ENCODE measurements at places on chromosomes 2 and 18.

- H3K4me3 ChIP-seq: no peak overlapping the region
- DNase-seq: no peak
- H3K27ac ChIP-seq: no peak overlapping the region
- no peaks in the 10 kb centered on the region for H3K27me3 ChIP-seq
Observed at GRCh38 chr18:51890762-51891161, 449.2 kb upstream of the DCC start.

GRCh38 chr2:69073928-69074570 is 61.1 kb downstream of the ANTXR1 start:
- DNase-seq: no peak
- no peaks in the 10 kb centered on the region for H3K36me3 ChIP-seq
- H3K27me3 ChIP-seq: no peaks in the 10 kb centered on the region
- no peaks in the 10 kb centered on the region for H3K4me1 ChIP-seq
- no peak overlapping the region for H3K4me3 ChIP-seq

DNA sequence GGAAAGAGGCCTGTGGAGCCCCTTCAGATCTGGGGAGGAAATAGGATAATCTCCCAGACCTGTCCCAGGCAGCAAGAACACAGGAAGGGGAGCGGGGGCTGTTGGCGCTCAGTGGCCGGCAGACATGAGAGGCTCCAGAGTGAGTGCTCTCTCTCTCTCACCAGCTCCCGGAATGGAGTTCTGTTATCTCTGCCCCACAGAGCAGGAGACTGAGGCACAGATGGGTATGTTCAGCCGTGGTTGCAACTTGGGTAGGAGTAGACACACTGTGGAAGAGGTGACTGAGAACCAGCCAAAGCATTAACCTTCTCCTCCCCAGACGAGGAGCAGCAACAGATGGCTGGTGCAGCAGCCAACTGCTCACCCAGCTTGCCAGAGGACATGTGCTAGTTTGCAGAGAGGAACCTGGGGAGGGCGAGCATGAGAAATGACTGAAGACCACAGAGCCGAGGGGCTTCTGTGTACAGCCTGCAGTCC is 82.0 kb downstream of the NRP2 start:
- no peak overlapping the region for H3K27ac ChIP-seq
- no peaks in the 10 kb centered on the region for H3K4me1 ChIP-seq
- H3K4me3 ChIP-seq: no peak overlapping the region
- H3K27me3 ChIP-seq: peaks cover 6% of the 10 kb centered on the region

- H3K4me1 ChIP-seq: no peaks in the 10 kb centered on the region
- no peaks in the 10 kb centered on the region for H3K36me3 ChIP-seq
- H3K4me3 ChIP-seq: no peak overlapping the region
- H3K27me3 ChIP-seq: no peaks in the 10 kb centered on the region
- no peak for DNase-seq
- H3K27ac ChIP-seq: no peak overlapping the region
Observed at GRCh38 chr2:212359425-212360067, 179.1 kb downstream of the ERBB4 start.
